T-helper 17 cell (primary cell): ENCODE measurements at places on chromosomes 5 and 9.

DNA sequence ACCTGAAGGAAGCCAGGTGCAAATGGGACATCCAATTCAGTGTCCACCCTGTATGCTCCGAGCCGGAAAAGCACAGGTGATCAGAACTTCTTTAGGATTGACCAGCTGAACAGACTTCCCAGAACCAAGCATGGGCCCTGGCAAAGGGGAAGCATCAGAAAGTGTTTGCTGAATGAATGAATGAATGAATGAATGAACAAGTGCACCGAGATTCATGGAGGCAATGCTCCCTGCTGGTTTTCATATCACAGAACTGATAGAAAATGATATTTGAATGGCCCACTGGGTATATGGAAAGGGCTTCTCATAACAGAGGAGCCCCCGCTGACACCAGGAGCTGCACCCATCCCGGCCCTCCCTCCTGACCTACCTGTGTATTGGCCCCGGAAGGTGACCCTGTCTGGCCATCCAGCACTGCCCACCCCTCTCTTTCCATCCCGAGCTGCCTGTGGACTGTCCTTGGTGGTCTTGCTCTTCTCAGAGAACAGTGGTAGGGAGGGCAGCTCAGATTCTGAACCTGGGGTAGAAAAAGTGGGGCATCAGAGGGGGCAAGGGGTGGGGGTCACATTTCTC, 15.9 kb downstream of the ORM2 start:
- no peaks in the 10 kb centered on the region for H3K27me3 ChIP-seq
- DNase-seq = no peak
- H3K36me3 ChIP-seq = peaks cover 19% of the 10 kb centered on the region
- H3K27ac ChIP-seq = no peak overlapping the region
- H3K4me1 ChIP-seq = peaks cover 22% of the 10 kb centered on the region

- DNase-seq = no peak
- H3K36me3 ChIP-seq = peaks cover 3% of the 10 kb centered on the region
- H3K27me3 ChIP-seq = peaks cover 18% of the 10 kb centered on the region
- no peak overlapping the region for H3K4me3 ChIP-seq
Measured at GRCh38 chr9:88706193-88707113, 171.5 kb downstream of the NXNL2 start.

- no peaks in the 10 kb centered on the region for H3K36me3 ChIP-seq
- H3K27ac ChIP-seq = no peak overlapping the region
- no peak for DNase-seq
- peaks cover 9% of the 10 kb centered on the region for H3K27me3 ChIP-seq
- no peak overlapping the region for H3K4me3 ChIP-seq
Measured at GRCh38 chr5:33848554-33848953, 43.2 kb downstream of the ADAMTS12 start.

- H3K27ac ChIP-seq = peak overlapping the region; percentile 60
- H3K27me3 ChIP-seq = no peaks in the 10 kb centered on the region
- H3K4me1 ChIP-seq = peaks cover 19% of the 10 kb centered on the region
- no peak for DNase-seq
- no peak overlapping the region for H3K4me3 ChIP-seq
Measured at GRCh38 chr5:50365426-50366251, 75.4 kb downstream of the EMB start.

DNA sequence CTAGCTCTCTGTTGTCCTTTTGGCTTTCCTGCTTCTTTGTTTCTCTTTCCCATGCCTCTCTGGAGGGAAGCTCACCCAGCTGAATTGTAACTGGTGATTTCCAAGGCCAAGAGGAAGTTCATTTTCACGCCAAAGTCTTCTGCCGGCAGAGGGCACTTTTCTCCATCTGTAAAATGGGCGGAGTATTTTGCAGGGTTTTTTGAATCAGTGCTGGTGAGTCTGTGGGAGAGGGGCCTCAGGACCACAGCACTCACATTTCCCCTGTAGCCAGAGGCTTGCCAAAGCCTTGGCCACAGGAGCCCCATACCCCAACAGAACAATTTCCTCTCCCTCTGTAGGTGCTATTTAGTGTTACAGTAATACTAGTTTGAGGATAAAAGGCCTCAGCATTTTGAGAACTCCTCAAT, 42.3 kb upstream of the MATR3 start:
- peak; percentile 16 for DNase-seq
- H3K27me3 ChIP-seq = no peaks in the 10 kb centered on the region
- H3K4me3 ChIP-seq = no peak overlapping the region
- H3K36me3 ChIP-seq = no peaks in the 10 kb centered on the region

DNA sequence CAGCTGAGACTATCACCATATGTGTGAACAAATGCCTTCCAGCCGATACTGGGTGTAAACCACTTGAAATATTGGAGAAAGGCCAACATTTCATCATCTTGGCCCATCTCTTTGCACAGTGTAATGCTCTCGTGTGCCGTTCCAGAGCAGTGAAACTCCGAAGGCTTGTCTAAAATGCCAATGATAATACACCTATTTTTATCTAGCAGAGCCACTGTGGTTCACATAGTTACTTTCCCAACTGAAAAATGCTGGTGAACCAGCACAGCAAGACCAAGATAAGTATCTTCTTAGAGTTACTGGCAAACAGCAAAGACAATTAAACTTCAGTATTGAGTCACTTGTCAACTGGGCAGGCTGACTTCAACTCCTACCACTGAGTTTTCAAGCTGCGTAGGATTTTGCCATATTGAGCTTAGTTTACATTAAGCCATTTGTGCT, 379.9 kb upstream of the ACTBL2 start:
- DNase-seq = no peak
- H3K36me3 ChIP-seq = no peaks in the 10 kb centered on the region
- no peak overlapping the region for H3K4me3 ChIP-seq
- H3K27ac ChIP-seq = no peak overlapping the region

GRCh38 chr9:76425677-76426453, 31.6 kb upstream of the RFK start:
- no peaks in the 10 kb centered on the region for H3K36me3 ChIP-seq
- no peak for DNase-seq
- no peaks in the 10 kb centered on the region for H3K27me3 ChIP-seq

- no peak overlapping the region for H3K27ac ChIP-seq
- DNase-seq = no peak
- no peaks in the 10 kb centered on the region for H3K27me3 ChIP-seq
- no peak overlapping the region for H3K4me3 ChIP-seq
Measured at GRCh38 chr5:45037927-45038326, 229.2 kb downstream of the MRPS30 start.

DNA sequence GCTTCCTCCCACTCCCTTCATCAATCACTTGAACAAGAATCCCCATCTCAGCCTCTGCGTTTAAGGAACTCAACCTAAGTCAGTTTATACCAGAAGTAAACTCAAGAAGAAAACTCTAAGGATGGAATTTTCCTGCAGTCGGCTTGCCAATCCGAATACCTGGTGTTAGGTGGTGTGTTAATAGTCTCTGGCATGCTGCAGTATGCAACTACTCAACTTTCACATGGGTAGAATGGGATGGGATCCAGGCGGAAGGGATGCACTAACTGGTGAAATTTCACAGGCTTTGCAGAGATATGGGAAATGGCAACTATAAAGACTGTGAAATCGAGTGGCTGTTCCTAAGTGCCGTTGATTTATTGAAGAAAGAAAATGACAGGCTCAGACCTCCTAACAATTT, 560.6 kb downstream of the TLE1 start:
- H3K36me3 ChIP-seq = no peaks in the 10 kb centered on the region
- H3K27ac ChIP-seq = no peak overlapping the region
- no peaks in the 10 kb centered on the region for H3K4me1 ChIP-seq
- no peak for DNase-seq

- peaks cover 13% of the 10 kb centered on the region for H3K27me3 ChIP-seq
- no peak overlapping the region for H3K4me3 ChIP-seq
- no peak for DNase-seq
Measured at GRCh38 chr5:123215929-123216702, 127.1 kb downstream of the PRDM6 start.

- H3K27me3 ChIP-seq = peaks cover 71% of the 10 kb centered on the region
- peaks cover 3% of the 10 kb centered on the region for H3K4me1 ChIP-seq
- H3K36me3 ChIP-seq = peaks cover 5% of the 10 kb centered on the region
- no peak overlapping the region for H3K4me3 ChIP-seq
- no peak for DNase-seq
Measured at GRCh38 chr9:34907044-34907443, 51.0 kb upstream of the PHF24 start.

- H3K27ac ChIP-seq = no peak overlapping the region
- no peaks in the 10 kb centered on the region for H3K4me1 ChIP-seq
- H3K4me3 ChIP-seq = no peak overlapping the region
Measured at GRCh38 chr5:59516161-59516560, 377.4 kb downstream of the PDE4D start.

DNA sequence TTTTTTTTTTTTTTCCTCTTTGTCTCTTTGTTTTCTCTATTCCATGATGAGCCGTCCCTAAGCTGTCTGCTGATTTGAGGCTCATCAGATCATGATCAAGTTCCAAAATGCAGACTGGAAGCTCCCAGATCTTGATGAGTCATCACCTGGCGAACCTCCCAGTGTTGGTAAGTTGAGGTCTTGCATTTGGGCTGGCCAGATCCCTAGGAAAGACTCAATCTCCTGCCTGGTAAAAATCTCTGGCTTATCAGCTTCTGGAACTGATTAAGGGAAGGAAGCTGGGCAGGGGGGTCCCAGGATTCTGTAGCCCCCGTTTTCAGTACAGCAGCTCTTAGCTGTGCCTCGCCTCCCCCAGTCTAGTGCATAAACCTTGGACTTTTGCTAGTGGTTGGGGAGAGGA, 69.0 kb downstream of the TSPAN17 start:
- peaks cover 72% of the 10 kb centered on the region for H3K27me3 ChIP-seq
- H3K36me3 ChIP-seq = no peaks in the 10 kb centered on the region
- H3K4me3 ChIP-seq = no peak overlapping the region
- H3K27ac ChIP-seq = no peak overlapping the region
- peaks cover 4% of the 10 kb centered on the region for H3K4me1 ChIP-seq
